ENCODE measurements at places on chromosomes 4 and X.
A peak's percentile ranks its signal among the peaks of the same experiment; 100 is the strongest.

- DNase-seq: no peak
Measured at GRCh38 chrX:33132569-33132968, 78.8 kb downstream of the DMD start.

DNA sequence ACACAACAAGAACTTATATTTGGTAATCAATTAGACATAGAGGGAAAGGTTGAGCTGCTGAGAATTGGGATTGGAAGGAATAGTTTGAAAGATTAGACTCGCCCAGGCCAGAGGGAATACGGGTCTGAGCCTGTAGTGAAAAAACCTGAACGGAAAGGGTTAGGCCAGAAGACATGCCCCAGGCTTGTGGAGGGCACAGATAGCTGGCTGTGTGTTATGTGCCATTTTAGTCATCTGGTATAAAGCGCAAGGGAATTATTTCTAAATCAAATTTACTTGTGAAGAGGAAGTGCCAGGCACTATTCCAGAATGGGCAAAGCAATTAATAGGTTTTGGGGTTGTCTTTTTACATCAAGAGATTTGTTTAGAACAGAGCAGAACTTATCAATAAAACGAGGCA is 187.5 kb upstream of the ANKRD50 start:
- no peak for DNase-seq

DNA sequence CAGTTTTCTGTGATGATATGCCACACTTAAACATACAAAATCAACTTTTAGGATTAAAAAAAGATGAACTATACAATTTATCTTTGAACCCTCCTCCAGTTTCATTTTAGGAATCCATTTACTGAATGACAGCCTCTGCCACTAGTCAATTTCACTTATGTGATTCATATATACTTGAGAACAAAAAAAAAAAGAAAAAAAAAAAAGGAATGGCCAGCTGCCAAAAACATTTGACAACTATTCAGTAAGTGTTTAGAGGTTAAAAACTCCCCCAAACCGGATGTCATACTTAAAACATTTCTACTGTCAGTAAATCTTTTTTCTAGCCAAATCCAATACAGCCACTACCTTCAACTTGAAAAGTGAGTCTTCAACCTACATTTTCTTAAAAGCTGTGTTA is 266.7 kb upstream of the MAGEB2 start:
- peak; percentile 13 for DNase-seq

GRCh38 chr4:126451237-126451873 is 1136.6 kb downstream of the FAT4 start:
- DNase-seq: peak; percentile 67

DNA sequence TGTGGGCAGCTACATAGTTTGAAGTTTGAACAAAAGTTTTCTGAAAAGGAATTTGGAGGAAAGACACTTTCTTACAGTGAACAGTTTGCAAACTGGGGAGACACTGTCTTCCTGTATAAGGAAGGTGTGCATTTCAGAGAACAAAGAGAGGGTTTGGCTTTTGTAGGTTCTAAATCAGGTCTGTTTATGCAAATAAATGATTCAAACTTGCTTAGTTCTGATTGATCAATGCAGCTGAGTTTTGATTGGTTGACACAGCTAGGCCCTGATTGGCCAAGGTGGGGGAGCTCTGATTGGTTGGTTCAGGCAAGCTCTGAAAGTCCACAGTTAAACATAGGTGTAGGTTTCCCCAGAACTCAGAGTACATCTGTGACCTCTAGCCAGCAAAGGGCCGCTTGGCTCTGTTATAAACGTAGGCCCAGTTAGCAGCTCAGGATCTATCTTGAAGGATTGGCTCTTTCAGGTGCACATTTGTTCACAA is 63.0 kb upstream of the ENPP6 start:
- no peak for DNase-seq

DNA sequence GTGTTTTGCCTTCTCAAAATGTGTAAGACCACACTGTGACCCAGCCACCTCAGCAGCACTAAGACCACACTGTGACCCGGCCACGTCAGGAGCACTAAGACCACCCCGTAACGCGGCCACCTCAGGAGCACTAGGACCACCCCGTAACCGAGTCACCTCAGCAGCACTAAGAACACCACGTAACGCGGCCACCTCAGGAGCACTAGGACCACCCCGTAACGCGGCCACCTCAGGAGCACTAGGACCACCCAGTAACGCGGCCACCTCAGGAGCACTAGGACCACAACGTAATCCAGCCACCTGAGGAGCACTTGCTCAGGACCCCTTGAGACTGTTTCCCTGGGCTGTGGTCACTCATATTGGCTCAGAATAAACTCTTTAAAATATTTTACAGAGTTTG is 71.7 kb downstream of the MTNR1A start:
- DNase-seq: no peak

GRCh38 chr4:100635899-100636298 is 118.1 kb upstream of the EMCN start:
- DNase-seq: no peak

- DNase-seq: no peak
Measured at GRCh38 chrX:68912113-68912512, 83.3 kb downstream of the EFNB1 start.

DNA sequence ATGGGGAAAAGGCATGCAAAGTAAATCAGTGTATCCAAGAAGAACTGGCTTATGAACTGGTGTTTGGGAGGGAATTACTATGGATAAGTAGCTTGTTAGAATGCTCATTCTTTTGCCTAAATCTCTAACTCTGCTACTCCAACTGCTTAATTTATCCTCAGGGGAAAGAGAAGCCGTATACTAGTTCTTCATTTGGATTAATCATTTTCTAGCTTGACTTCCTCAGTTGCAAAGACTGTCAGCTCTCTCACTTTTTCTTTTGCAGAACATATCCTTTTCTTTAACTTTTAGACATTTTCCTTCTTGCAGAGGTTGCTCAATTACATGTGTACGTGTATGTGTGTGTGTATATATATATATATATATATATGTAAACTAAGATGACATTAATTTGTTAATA is 21.9 kb downstream of the GPRIN3 start:
- no peak for DNase-seq

DNA sequence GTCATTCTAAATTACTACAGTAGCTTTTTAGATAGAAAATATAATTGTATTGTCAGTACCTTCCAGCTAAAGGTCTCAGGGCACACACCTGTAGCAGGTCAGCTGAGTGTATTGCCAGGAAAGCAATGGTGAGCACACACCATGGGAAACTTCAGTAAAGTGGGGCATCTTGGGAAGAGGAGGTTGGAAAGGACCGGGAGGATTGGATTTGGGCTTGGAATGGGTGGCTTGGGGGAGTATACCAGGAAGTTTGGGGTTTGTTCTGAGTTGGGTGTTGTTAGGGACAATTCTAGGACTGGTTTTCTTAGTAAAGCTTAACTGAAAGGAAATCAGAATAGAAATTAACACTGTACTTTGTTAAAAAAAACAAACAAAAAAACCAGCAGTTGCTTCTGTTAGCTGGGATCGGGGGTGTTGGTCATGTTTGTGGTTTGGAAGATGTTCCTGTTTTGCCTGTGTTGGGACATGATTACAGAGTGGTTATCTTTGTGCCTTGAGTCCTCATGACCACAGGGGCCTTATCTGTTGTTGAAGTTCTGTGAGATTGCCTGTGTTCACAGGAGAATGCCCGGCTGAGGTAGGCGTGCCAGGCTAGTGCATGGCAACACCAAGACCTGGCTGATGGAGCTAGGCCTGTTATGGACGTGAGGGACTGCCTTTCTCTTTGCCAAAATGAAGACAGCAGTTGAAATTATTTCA is 35.1 kb downstream of the PRIMPOL start:
- DNase-seq: peak; percentile 37

DNA sequence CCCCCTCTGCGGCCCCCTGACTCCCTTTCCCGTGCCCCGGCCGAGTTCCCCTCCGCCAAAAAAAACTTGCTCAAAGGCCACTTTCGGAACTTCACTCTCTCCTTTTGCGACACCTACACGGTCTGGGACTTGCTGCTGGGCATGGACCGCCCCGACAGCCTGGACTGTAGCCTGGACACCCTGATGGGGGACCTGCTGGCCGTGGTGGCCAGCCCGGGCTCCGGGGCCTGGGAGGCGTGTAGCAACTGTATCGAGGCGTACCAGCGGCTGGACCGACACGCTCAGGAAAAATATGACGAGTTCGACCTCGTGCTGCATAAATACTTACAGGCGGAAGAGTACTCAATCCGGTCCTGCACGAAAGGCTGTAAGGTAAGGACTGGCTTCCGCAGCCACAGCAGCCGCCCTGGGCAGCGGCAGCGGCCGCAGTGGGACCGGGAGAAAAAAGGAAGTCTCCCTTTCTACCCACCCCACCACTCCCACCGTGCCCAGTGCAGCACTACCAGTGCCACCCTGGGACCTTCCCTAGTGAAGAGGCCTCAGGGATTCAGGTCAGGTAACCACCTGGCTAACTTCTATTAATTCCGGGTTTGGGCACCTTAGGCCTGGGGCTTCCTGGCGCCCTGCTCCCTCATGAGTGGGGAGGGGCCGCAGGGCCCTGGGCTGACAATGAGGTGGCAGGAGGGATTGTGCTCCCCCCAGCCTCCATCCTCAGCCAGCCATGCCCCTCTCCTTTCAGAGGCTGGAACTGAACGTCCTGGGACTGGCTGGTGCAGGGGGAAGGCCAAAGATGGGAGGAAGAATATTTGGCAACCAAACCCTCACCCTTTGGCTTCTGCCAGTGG is 1.9 kb downstream of the NALF2 start:
- no peak for DNase-seq

GRCh38 chr4:15215109-15215508 is 212.7 kb upstream of the C1QTNF7 start:
- DNase-seq: no peak

- no peak for DNase-seq
Measured at GRCh38 chr4:17182888-17183287, 284.4 kb upstream of the LDB2 start.

GRCh38 chr4:73335679-73336078 is 68.4 kb upstream of the ALB start:
- DNase-seq: no peak

DNA sequence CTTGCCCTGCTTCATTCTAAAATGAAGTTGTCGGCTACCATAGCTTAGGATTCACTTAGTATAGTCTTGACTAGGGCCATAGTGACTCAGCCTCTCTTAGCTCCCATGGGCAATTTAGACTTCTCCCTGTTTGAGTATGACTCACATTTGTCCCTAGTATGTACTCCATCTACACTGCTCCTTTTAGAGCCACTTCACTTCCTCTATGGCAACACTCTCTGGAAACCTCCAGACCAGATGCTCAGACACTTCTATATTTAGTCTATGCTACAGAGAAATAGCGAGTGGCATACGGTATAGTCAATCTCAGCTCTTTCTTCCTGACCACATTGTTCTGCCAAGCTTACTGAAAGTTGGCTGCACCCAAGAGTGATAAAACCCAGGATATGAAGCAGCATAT is 11.2 kb downstream of the MEPE start:
- peak; percentile 96 for DNase-seq

GRCh38 chr4:8403173-8403753 is 37.3 kb downstream of the ACOX3 start:
- peak; percentile 83 for DNase-seq

DNA sequence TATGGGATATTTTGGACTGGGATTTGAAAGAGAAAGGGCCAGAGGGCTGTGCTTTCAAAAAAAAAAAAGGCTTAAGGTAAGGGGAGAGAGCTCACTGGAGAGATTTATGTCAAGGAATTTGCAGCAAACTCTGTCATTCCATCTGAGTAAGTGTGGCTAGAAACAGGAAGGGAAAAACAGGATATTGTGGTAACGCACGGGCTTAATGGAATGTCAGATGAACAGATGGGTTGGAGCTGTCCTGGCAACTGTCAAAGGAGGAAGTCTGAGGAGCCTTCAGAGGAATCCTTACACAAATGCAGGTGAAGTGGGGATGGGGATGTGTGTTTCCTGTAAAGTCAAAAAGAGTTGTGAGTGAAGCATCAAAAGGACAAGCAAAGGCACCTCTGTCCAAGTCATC is 15.1 kb upstream of the NKX3-2 start:
- DNase-seq: peak; percentile 82

GRCh38 chrX:68823413-68824151 is 5.2 kb upstream of the EFNB1 start:
- DNase-seq: no peak

DNA sequence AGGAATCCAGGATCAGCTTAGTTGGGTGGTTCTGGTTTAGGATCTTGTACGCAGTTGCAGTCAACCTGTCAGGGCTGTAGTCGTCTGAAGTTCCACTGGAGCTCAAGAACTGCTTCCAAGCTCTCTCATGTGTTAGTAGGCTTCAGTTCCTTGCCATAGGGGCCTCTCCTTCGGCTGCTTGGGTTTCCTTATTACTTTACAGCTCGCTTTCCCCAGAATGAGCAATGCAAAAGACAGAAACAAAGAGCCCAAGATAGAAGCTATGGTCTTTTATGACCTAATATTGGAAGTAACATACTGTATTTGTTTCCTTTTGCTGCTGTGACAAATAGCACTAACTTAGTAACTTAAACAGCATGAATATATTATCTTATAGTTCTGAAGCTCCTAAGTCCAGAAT is 51.7 kb downstream of the TIGD2 start:
- no peak for DNase-seq

- peak; percentile 27 for DNase-seq
Measured at GRCh38 chr4:64230709-64231310, 178.4 kb downstream of the TECRL start.

DNA sequence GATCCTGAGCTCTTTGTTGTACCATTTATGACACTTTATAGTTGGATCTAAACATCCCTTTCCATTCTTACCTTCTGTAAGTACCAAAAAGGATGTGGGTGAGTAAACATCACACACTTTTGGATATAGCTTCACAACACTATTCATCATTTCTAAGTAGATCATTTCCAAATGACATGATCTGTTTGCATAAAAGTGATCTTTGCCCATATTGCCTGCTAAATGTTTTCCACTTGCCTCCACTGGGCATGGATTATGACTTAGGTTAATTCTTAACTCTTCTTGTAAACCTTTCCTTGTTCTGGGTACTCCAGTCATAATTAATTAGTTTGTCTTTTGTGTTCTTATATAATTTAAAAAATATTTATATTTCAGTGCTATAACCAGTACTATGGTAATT is 244.9 kb upstream of the AGA start:
- no peak for DNase-seq

DNA sequence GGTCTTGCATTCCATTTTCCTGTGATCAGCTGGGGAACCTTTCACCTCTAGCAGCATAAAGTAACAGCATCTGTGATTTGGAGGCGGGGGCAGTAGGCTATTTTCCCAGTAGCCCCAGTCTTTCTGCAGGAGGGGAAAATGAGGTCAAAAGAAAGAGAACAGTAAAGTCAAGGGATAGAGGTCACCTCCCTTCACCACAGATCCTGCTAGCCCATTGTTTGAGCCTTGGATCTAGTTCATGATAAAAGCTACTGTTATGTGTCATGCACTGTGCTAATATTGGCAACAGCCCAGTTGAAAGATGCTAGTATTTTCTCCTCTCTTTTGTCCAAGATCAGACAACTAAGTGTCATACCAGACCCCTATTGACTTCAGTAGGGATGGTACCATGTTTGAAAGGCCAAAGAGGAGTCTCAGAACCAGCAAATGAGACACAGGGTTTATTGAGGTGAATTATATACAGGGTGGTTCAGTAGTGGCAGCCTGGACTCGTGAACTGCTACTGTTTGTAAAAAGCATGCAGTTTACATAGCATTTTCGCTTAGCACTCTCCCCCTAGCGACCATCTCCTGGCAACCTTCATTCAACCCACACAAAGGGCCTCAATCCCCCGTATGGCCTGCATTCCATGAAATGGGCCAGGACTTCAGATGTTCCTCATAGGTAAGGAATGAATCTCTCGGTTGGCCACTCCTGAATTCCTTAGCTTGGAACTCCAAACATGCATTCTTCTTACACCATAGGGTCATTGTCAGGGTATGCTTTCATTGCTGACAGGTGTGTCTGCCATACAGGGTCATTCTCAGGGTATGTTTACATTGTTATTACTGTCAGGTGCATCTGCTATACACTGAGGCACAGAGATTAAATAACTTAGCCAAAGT is 170.0 kb upstream of the FRMPD4 start:
- no peak for DNase-seq

- DNase-seq: peak; percentile 85
Measured at GRCh38 chr4:184408021-184408683, 66.2 kb downstream of the IRF2 start.
